Skin of body (tissue), 3 donors: ENCODE measurements at places on chromosomes 12 and 14. TPM values are rescaled to one million over a fixed set of nuclear protein-coding genes. Genes with fewer than 3 reads are reported as not detected.

DNA sequence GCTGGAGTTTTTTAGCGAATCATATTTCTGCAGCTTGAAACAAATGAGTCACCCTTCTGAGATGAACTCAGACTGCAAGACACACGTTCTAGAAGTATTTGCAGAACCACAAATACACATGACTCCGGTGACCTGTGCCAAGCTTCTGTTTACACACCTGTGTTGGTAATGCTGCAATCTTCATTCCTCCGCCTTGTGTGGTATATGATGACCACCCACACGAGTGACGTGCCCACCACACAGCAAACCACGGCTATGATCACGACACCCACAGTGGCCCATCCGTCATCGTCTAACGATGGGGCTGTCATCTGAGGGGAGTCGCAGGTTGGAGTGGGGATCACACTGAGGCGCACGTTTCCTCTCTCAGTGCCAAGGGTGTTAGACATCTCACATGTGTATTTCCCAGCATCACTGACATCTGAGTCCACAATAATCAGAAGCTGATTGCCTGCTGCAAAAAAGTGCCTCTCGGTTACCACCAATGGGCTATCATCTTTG is 43.0 kb downstream of the LRIG3 start:
- DNase-seq = no peak

DIO2 gene
- 8.6 TPM for total RNA-seq

DNA sequence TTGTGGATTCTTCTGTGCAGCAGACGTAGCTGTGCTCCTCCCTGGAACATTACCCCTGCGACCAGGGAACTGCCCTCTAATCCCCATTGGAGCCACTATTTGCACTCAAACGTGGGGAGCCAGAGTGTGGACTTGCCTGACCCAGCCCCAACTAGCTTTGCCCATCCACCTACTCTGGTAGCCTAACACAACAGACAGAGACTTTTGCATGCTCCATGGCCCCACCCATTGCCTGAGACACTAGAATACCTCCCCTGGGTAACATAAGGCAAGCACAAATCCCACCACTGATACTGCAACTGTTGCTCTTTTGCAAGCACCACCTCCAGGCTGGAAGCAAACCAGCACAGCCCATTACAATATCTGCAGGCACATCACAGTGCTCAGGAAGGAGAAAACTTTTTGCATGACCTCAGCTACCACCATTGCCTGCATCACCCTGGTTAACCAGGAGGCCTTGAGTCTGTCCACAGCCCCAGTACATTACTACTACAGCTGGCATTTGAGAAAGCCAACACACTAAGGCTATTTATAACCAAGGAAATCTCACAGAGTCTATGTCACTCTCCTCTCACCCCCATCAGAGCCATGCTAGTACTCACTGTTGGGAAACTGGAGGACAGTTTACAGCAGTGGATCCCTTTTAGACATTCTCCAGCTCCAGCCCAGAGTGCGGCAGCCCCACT is 15.0 kb downstream of the CEP128 start:
- no peak for DNase-seq

DDX24 gene
- 64.3 TPM for total RNA-seq

GRCh38 chr14:94884616-94885230 is 114.8 kb upstream of the GSC start:
- DNase-seq = no peak

EIF2S3B gene
- 0.99 TPM for total RNA-seq

NELL2 gene
- 12.7 TPM for total RNA-seq

GRCh38 chr14:51844081-51844881 is 16.1 kb upstream of the GNG2 start:
- DNase-seq = no peak

- no peak for DNase-seq
These were observed 14.7 kb downstream of the CPSF6 start for GRCh38 chr12:69254046-69254445.

DNA sequence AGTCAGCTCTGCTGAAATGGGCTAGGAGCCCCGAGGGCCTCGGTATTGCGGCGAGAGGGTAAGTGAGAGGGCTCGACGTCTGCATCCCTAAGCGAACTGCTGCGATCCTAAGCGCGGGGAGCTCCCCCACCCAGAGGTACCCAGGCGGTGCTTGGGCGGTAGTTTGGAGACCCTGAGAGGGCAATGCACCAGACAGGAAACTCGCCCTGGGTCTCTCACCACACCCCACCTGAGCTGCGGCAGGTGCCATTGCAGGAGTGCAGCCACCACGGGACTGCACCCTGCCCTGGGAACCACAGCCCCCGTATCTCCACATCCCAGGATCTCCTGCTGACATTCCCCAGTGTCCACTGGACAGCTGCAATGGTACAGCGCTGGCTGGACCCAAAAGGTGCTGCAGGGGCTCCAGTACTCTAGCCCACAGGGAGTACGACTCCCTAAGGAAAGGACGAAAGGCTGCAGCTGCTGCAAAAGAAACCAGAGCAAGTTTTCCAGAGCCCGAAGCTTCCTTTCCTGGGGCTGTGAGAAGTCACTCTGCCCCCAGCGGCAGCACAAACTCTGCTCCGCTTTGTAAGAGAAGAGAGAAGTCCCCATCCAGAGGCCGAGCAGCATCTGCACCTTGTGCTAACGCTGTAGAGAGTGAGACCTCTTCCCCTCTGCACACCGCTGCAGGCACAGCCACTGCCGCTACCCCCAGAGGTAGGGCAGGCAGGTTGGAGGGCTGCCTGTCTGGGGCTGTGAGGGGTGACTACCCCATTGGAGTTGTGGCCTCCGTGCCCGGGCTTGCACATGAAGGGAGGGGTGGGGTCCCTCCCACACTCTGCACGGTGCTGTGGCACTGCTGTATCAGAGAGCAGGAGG is 31.1 kb upstream of the MON2 start:
- DNase-seq = no peak

DNA sequence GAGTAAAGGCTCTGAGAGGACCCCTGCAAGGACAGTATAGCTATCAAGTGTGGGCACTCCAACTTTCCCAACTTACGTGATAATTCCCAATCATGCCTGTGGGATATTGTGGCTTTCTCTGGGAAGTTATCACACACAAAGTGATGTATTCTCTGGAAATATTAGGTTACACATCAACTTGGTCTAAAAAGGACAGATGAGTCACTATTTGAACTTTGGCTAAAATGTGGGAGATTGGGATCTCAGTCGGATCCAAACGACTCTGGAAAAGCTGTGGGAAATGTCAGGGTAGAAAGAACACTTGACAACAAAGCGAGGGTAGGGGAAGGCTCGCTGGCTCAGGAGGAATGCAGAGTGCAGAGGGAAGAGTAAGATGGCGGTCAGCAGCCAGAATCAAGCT is 1048.9 kb downstream of the BCL11B start:
- DNase-seq = no peak

DNA sequence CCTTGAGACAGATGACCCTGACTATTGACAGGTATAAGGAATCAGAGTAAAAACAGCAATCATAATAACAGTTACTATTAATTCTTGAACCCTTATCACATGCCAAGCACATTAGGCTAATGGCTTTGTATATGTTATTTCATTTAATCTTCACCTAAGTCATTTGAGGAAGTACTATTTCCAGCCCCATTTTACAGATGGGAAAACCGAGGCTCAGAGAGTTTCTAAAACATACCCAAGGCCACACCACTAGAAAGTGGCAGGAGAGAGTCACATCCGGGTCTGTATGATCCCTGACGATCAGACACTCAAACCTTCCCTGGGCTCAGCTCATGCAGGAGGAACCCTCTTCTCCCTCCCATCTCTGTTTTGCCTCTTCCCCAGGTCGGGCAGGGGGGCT is 209.5 kb downstream of the RBM19 start:
- DNase-seq = no peak

GRCh38 chr14:105485739-105486162 is 935 bp upstream of the CRIP1 start:
- DNase-seq = no peak

- DNase-seq = no peak
These were observed 123.0 kb upstream of the CPNE8 start for GRCh38 chr12:39028382-39028781.

DNA sequence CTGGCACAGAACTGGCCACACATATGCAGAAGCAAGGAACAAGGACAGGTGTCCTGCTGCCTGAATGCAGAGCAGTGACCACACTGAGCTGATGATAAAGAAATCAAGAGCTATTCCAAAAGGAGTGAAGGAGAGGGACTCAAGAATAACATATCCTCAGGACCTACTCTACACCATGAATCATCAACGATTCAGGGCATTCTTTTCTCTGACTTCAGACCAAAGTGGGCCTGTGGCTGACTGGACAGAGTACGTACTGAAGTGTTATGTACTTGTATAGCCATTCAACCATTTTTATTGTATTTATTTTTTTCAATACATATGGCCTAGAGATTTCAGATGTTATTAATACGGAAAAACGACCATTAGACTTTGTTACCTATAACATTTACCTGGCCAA is 177.5 kb upstream of the TMTC1 start:
- no peak for DNase-seq

GRCh38 chr14:76129851-76130576 is 21.7 kb upstream of the GPATCH2L start:
- no peak for DNase-seq

DNA sequence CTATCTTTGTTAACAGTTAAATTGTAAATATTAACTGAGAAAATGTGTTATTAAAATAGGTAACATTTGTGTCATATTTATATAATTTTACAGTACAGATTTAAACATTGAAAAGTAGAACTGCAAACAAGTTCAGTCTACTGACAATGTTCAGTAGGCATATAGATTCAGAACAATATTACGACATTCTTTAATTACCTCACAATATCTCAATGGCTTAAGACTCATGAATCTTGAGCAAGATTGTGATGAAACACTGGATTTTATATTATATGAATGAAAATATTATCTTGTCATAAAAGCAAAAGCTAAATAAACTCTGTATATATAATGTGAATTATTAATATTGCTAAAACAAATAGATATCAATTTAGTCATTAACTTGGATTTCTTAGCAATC is 194.9 kb downstream of the ADAMTS20 start:
- DNase-seq = no peak

- no peak for DNase-seq
These were observed 180.9 kb downstream of the RPS29 start for GRCh38 chr14:49405291-49405690.

- DNase-seq = no peak
These were observed 20.5 kb downstream of the IRF2BPL start for GRCh38 chr14:77007975-77008421.
